CD4-positive, CD25-positive, alpha-beta regulatory T cell (primary cell): ENCODE measurements at places on chromosomes 6 and 20. TPM values are rescaled to one million over a fixed set of nuclear protein-coding genes. Genes with fewer than 3 reads are reported as not detected.

DNA sequence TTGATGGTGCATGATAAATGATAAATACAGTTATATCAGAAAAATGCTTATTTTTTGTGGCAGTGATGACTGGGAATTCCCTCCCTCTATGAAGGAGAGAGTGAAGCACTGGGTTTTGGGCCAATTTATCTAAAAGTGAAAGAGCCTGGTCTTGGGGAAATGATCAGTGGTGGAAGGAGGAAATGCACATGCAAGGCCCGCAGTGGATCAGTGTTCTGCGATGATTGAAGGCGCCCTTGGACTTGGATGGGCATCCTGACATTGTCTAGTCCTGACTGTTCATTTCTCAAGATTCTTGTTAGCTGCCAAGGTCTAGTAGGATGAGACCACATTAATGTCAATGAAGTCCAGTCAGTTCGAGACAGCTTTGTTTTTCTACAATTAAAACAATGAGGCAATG is 272.0 kb upstream of the SLC35B3 start:
- no peak overlapping the region for H3K4me3 ChIP-seq
- no peaks in the 10 kb centered on the region for H3K27me3 ChIP-seq
- no peak overlapping the region for H3K27ac ChIP-seq
- H3K36me3 ChIP-seq: no peaks in the 10 kb centered on the region
- DNase-seq: no peak

GRCh38 chr6:45611491-45611890 is 233.8 kb upstream of the SUPT3H start:
- H3K27me3 ChIP-seq: no peaks in the 10 kb centered on the region
- no peak for DNase-seq
- H3K36me3 ChIP-seq: no peaks in the 10 kb centered on the region

DNA sequence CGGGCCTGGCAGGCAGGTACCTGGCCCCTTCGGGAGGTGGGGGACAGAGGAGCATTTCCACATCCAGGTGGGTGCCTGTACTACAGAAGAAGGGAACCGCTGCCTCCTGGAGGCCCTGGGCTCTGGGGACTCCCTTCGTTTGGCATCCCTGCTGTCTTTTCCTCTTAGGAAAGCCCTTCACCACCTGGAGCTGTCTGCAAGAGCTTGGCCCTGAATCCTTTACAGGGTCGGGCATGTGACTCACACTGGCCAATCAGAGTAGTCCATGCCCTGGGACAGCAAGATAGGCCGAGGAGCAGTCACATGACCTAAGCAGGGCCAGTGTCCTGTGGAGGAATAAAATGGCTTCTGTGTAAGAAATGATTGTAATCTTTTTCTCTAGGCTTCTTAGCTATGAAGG is 224.9 kb downstream of the ANKRD60 start:
- no peak for DNase-seq
- no peaks in the 10 kb centered on the region for H3K27me3 ChIP-seq
- H3K4me1 ChIP-seq: no peaks in the 10 kb centered on the region
- H3K36me3 ChIP-seq: no peaks in the 10 kb centered on the region
- H3K27ac ChIP-seq: no peak overlapping the region
- no peak overlapping the region for H3K4me3 ChIP-seq

Gene CCN6
- total RNA-seq: not detected

DNA sequence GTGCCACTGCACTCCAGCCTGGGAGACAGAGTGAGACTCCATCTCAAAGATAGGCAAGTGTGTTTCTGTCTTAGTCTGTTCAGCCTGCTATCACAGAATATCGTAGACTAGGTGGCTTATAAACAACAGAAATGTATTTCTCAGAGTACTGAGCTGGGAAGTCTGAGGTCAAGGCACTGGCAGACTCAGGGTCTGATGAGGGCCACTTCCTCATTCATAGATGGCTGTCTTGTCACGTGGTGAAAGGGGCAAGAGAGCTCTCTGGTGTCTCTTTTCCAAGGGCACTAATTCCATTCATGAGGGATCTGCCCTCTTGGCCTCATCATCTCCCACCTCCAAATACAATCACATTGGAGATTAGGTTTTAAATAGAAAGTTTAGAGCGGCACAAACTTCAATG is 95.6 kb upstream of the PHACTR3 start:
- H3K36me3 ChIP-seq: no peaks in the 10 kb centered on the region
- no peak overlapping the region for H3K4me3 ChIP-seq
- DNase-seq: no peak

- H3K4me1 ChIP-seq: no peaks in the 10 kb centered on the region
- peaks cover 9% of the 10 kb centered on the region for H3K36me3 ChIP-seq
- no peak overlapping the region for H3K4me3 ChIP-seq
- H3K27me3 ChIP-seq: no peaks in the 10 kb centered on the region
- DNase-seq: no peak
These were observed 14.3 kb upstream of the TRPC4AP start for GRCh38 chr20:35106827-35107380.

DNA sequence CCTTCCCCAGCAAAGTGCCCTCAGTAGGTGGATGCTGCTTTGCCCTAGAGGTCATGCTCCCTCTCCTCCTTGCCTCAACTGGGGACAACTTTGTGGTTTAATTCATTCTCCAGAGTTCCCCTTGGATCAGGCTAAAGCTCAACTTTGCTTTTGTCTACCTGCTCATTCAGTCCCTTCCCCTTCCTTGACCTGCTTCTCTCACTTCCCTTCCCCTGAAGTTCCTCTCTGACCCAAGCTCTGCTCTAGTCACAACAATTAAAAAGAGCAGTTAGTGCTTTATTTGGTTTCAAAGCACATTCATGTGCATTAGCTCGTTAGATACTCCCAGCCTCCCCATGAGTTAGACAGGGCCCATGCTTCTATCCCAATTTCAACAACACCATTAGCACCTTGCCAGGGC is 71.3 kb downstream of the DZANK1 start:
- H3K36me3 ChIP-seq: no peaks in the 10 kb centered on the region
- no peak overlapping the region for H3K4me3 ChIP-seq
- H3K27me3 ChIP-seq: no peaks in the 10 kb centered on the region
- H3K27ac ChIP-seq: no peak overlapping the region
- DNase-seq: no peak

GRCh38 chr6:84777888-84778287 is 13.5 kb upstream of the TBX18 start:
- H3K27me3 ChIP-seq: peaks cover 11% of the 10 kb centered on the region
- H3K4me3 ChIP-seq: no peak overlapping the region
- no peak overlapping the region for H3K27ac ChIP-seq

GRCh38 chr6:148671085-148671484 is 75.7 kb upstream of the UST start:
- no peak for DNase-seq
- H3K4me1 ChIP-seq: no peaks in the 10 kb centered on the region
- peaks cover 6% of the 10 kb centered on the region for H3K27me3 ChIP-seq
- H3K4me3 ChIP-seq: no peak overlapping the region
- no peak overlapping the region for H3K27ac ChIP-seq

Gene OPRL1
- 1.3 TPM for total RNA-seq

Gene VWA7
- total RNA-seq: 6.8 TPM

Gene PAK5
- total RNA-seq: not detected

Gene ACAT2
- total RNA-seq: 29.6 TPM
